ENCODE measurements at places on chromosomes 1 and 21. TPM values are rescaled to one million over a fixed set of nuclear protein-coding genes. Genes with fewer than 3 reads are reported as not detected.

DNA sequence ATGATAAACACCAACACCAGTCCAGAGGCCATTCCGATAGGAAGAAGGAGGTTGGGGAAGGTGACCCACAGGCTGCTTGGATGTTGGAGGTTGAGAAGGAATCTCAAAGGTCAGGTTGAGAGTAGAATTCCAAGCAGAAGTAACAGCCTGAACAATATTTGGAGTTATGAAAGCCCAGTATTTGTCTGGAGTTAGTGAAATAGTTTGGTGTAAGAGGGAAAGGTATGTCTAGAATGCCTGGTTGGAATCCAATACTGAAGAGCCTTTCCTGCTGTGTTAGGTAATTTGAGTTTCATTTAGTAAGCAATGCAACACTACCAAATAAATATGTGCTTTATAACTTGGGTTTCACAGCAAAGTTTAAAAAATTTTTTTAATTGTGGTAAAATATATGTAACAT is 70.5 kb upstream of the MCOLN3 start:
- no peaks in the 10 kb centered on the region for H3K27me3 ChIP-seq
- H3K4me3 ChIP-seq: no peak overlapping the region
- H3K27ac ChIP-seq: no peak overlapping the region
- no peaks in the 10 kb centered on the region for H3K4me1 ChIP-seq

DNA sequence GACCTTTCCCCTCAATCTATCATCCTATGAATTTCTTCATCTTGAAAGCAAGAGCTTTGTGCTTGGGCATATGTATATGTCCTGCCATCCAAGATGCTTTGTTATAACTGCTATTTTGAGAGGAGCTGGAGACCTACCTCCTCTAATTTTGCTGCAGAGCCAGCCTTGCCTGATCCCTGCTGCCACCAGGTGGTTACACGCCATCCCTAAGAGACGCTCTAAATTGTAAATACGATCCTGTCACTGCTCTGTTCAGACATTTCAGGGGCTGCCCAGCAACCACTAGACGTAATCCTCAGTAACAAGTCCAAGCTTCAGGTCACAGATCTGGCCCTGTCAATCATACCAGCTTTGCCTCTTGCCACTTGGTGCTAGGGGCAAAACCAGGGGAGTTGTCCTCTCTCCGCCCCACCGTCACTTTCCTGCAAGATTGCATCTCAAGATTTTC is 32.9 kb downstream of the GPA33 start:
- no peaks in the 10 kb centered on the region for H3K27me3 ChIP-seq
- no peaks in the 10 kb centered on the region for H3K36me3 ChIP-seq
- H3K4me1 ChIP-seq: peaks cover 9% of the 10 kb centered on the region
- H3K27ac ChIP-seq: no peak overlapping the region

DNA sequence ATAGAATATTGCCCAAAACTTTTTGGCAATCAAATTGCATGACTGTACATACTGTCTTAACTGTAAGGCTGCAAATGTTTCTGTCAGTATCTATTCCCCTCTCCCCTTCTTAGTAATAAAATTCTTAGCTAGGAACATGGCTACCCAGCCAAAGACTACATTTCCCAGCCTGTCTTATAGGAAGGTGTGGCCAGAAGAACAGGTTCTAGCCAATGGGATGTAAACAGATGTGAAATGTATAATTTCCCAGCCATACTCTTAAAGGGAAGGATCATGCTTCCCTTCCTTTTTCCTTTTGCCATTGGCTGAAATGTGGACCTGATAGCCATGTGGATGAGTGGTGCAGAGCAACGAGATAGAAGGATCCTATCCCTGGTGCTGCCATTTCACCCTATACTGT is 7.0 kb upstream of the HIVEP3 start:
- no peaks in the 10 kb centered on the region for H3K36me3 ChIP-seq
- no peaks in the 10 kb centered on the region for H3K4me1 ChIP-seq
- no peak overlapping the region for H3K4me3 ChIP-seq

The KIF26B gene
- total RNA-seq: 0.95 TPM

Measured in esophagus squamous epithelium (tissue), 5 donors.